ENCODE measurements at places on chromosomes 2 and 18.

DNA sequence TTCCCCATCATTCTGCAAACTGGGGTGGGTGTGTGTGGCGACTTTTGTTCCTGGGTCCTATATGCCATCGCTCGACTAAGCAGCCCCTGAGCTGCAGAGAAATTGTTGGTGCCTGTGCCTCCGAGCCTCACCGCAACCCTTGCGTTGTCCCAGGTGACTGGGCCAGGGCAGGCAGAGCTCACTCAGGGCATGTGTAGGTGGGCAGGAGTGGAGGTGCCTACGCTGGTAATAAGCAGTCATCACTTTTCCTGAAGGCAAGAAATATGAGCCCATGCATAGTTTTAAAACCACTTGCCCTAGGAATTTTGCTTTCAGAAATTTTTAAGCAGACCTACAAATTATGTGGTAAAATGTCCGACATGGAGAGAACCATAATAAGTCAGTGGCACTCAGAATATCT lies 197.8 kb downstream of the SMAD7 start:
- DNase-seq = no peak

- DNase-seq = no peak
Measured at GRCh38 chr2:221997100-221997499, 301.7 kb downstream of the PAX3 start.

- no peak for DNase-seq
Measured at GRCh38 chr2:96534141-96534540, 2.4 kb upstream of the ARID5A start.

- no peak for DNase-seq
Measured at GRCh38 chr18:79872527-79873444, 75.0 kb downstream of the KCNG2 start.

DNA sequence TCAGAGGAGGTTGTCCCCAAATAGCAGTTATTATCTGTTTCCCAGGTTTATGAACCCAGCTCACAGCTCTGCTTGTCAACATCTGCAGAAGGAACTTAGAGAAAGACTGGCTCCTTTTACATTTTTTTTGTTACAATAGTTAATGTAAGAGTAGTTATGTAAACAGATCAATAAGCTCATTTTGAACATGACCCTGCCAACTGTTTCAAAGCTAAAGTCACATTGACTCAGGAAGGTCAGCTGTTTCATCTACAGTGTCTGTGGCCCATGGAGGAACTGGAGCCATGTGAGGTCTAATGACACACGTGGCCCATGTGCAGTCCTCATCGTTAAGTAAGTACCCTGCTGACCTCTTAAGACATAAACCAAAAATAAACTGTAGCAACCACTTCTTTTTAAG lies 97.1 kb downstream of the SH3RF3 start:
- peak; percentile 74 for DNase-seq

GRCh38 chr2:115129536-115129935 lies 687.1 kb downstream of the DPP10 start:
- DNase-seq = no peak

- no peak for DNase-seq
Measured at GRCh38 chr18:52344881-52345280, 4.9 kb downstream of the DCC start.

Data from suppressor macrophage treated with lipopolysaccharide for 1 hour (primary cell).